ENCODE measurements at places on chromosomes 13 and 19.

GRCh38 chr13:111328574-111329410 is 8.3 kb downstream of the TEX29 start:
- DNase-seq, result no peak

DNA sequence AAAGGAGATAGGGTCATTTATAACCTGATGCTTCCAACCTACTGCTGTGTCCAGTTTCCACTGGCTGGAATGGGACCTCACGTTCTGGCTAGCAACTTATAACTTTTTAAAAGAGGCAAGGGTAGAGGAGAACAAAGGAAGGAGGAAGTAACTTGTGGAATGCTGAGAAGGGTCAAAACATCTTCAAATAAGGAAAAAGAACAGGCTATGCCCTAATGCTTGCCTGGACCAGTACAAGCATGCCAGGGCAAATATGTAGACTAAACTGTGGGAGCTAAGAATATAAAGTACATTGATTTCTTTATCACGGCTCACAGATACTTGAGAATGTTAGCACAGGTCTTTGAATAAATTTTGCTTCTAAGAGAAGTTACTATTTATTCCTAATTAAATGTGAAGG is 1.5 kb upstream of the ZNF561 start:
- no peak for DNase-seq

GRCh38 chr19:403221-404027 is 5.5 kb downstream of the C2CD4C start:
- no peak for DNase-seq

GRCh38 chr13:104281910-104282309 is 1215.7 kb upstream of the SLC10A2 start:
- no peak for DNase-seq

DNA sequence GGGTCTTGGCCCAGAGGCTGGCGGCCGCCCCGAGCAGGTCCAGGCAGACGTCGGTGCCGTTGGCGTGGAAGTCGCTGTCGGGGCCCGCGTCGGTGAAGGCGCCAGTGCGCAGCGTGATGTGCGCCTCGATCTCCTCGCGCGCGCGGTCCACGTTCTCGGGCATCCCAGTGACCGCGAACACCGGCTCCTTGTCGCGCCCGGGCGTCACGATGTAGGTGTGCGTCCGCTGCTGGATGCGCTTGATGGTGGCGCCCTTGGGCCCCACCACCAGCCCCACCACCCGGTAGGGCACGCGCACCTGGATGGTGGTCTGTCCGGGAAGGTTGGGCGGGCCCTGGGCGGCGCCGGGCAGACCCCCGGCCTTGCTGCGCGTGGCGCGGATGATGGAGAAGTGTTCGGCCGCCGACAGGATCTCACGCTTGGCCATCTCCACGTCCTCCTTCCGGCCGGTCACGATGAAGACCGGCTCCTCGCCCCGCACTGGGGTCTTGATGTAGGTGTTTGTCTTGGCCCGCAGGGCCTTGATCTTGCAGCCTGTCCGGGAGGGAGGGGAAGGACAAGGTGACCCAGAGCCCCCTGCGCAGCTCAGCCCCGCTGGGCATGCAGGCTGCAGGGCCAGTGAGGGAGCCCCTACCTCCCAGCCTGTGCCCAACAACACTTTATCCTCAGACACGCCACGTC is 11.6 kb downstream of the MEX3D start:
- DNase-seq, result no peak

DNA sequence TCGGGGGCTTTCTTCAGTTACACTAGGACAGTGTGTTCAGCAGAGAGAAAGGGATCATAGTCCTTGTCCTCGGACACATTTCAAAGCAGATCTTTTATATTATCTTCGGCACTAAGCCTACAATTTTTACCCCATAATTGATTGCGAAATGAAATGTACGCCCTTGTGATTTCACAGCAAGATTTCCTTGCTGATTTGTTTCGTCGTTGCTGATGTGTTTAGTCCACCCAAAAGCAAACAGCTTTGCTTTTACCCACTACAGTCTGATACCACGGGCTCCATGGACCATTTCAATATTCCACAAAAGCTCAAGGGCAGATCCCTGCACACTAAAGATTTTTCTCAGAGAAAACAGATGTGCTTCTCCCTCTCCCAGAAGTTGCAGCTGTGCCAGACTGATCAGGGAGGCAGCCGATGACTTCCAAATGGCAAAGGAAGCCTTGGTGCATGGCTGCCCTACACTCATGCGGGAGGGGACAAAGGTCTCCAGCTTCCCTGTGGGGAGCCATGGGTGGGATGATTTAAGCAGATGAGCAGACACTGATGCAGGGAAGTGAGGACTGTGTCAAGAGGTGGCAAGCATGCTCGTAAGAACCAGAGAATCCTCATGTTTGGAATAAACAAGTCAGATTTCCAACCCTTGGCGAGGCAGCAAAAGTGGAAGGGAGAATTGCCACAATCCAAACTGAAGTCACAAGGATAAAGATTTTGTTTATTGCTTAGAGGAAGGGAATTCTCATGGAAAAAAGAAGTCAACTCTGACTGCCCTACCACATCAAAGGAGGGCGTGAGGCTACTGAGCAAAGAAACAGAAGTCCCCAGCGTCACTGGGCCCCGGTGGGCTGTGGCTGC is 81.1 kb downstream of the STK24 start:
- no peak for DNase-seq

GRCh38 chr19:35044317-35045117 is 3.0 kb downstream of the HPN start:
- DNase-seq, result peak; percentile 49

DNA sequence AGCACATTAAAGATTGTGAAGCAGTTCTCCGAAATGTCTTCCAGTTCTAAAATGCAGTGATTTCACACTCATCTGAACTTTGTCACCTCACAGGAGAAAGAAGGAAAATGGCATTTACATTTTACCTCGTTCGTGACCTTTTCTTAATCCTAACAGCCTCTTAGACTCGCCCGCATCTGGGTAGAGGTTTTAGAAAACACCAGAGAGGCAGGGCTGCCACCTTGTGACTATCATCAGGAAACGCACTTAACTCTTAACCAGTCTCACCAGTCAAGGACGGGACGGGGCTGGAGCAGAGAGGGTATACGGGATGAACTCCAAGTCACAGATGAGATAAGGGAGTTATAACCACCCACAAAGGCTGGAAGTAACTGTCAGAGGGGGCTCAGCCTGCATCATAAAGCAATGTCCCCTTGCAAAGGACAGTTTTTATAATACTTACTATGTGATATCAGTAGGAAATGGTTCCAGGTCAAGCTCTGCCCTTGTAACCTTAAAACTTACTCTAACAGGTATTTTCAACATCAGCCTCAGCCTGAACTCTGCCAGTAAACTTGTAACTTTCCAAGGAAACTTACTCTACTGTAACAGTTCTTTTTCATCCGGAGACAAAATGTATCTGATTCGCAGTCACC is 8.6 kb upstream of the CEACAM6 start:
- DNase-seq, result peak; percentile 10

DNA sequence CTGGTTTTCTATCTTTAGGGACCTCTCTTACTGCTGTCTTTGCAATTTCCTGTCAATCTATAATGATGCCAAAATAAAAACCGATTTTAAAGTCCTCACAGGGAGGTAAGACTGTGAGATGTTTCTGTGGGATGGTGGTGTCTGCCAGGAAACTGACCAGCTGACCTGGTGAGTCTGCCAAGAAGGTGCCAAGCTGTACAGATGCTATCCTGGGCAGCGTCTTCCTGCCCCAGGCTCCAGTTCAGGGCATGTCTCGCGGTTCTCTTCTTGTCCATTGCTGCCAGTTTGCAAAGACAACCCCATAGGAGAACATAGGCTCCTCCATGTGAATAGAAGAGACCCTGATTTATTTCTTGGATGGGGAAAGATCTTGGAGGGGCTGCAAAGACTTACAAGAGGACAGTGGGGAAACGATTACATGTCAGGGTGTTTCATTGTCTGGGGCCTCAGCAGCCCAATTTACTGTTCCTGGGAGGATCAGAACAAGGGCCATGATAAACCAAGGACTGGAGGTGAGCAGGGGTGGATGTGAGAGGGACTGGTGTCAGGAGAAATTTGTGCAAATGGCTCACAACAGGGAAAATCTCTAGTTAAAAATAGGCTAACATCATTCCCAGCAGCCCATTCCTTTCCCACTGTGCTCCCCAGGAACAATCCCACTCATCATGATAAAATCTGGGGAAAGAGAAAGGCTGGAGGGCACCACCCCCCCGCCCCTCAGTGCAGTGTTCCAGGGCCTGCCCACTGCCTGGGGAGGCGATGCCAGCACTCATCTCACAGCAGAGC is 42.7 kb upstream of the VSTM2B start:
- no peak for DNase-seq

DNA sequence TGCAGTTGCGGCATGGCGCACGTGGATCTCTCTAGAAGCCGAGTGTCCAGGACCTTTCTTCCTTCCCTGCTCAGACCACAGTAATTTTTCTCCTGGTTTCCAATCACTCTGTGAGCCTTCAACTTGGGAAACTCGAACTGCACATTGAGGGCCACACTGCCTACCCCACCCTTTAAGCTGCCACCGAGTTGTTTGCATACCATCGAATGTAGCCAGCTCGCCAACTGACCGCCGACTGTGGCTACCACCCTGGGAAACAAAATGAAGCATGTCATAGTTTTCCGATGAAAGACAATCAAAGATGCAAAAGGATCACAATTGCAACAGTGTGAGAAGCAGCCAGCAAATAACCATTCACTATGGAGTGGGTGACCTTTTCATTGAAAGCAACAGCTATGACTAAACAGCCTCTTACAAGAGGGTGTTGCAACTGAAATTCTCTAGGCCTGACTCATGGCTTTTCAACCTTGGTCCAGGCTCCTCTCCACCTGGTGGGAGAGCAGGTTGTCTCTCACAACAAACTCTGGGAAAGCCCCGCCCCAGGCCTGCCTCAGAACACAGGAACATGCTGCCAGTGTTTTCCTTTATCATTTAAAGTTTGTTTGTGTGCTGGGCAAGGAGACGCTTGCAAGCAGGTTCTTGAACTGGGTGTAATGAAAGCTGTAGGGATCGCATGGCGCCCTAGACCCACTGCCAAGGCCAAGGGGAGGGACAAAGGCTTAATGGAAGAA is 141.7 kb upstream of the SERP2 start:
- no peak for DNase-seq

DNA sequence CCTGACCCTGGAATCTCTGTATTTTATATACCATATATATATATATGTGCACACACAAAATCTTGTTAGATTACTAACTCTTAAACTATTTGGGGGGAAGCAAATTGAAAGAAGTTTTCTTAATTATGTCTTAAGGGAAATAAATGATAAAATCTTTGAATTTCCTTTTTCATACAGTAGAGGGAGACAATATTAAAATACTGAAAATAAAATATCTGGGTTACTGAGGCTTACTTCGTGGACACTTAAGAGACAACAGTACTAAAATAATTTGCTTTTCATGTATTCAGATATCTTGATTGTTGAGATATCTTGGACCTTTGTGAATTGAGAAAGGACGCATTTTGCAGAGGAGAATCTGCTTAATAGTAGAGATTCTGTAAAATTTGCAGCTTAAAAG is 17.0 kb downstream of the SUGT1 start:
- no peak for DNase-seq

GRCh38 chr13:76735641-76736040 is 150.6 kb downstream of the KCTD12 start:
- no peak for DNase-seq

- no peak for DNase-seq
Measured at GRCh38 chr13:97211300-97211699, 10.8 kb upstream of the MBNL2 start.

GRCh38 chr19:442085-442484 is 18.7 kb downstream of the SHC2 start:
- DNase-seq, result no peak

DNA sequence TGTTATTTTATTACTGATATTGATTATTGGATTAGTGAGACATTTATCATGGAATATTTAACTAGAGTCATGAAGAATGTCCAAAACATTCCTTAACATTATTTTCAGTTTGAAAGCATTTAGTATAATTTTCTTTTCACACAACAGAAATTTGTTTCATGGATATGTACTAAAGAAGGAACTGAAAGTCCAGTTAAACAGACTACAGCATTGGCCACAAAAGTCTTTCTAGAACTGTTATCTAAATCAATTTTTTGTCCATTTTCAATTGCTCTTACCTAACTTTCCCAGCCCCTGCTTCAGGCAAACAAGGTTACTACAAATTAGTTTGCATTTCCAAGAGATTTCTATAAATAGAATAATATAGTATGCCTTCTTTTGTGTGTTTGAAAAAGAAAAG is 1018.0 kb upstream of the PCDH20 start:
- DNase-seq, result no peak

DNA sequence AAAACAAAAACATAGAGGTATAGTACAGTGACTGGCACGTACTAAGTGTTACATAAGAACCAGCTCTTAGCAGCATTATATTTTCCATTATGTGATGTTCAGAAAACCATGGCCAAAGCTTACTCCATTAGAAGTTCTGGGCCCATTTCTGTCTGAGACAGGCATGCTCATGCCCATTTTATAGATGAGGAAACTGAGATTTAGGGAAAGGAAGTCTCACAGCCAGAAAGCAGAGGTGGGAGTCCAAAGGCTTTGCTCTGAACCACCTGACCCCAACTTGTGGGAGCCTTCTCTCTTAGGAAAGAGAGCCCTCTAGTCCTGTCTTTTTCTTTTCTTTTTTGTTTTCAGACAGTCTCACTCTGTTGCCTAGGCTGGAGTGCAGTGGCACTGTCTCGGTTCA is 2.3 kb downstream of the AP2S1 start:
- DNase-seq, result no peak

GRCh38 chr13:108700422-108701170 is 71.2 kb downstream of the MYO16 start:
- no peak for DNase-seq

GRCh38 chr19:6260912-6261650 is 18.7 kb downstream of the MLLT1 start:
- no peak for DNase-seq

- no peak for DNase-seq
Measured at GRCh38 chr13:53848366-53848961, 819.9 kb downstream of the OLFM4 start.

DNA sequence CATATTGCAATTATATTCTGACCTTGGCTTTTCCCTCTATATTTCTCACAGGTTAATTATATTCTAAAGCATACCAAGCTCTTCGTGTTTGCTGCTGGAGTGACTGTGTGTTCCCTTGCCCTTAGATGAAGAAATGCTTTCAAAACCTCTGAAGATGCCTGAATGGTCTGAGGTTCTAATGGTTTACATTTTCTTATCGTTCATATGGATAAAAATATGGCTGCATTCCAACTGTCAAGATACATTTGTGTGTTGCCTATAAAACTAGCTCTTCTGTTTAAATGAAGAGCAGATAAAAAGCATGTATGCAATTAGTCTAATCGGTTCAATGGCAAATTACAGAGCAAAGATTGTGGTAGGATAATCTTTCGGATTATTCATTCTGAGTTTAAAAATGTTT is 68.4 kb upstream of the ANKRD10 start:
- no peak for DNase-seq

DNA sequence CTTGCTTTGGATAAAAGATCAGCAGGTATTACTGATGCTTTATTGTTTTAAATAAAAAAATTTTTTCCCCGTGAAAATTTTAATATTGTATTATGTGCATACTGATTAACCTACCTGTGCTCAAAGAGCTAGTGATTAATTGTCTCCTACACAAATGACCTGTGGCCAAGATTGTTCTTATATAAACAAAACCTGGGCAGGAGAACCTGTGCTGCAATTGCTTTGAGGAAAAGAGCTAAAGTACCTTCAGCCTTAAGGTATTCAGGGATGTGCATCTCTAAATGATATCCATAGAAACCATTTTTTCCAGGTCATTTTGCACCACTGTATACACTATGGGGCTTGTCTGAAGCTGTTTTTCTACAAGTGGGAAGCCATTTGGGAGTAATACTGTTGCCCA is 1.2 kb downstream of the FRY start:
- no peak for DNase-seq
